ENCODE measurements at places on chromosomes 2 and 18.

DNA sequence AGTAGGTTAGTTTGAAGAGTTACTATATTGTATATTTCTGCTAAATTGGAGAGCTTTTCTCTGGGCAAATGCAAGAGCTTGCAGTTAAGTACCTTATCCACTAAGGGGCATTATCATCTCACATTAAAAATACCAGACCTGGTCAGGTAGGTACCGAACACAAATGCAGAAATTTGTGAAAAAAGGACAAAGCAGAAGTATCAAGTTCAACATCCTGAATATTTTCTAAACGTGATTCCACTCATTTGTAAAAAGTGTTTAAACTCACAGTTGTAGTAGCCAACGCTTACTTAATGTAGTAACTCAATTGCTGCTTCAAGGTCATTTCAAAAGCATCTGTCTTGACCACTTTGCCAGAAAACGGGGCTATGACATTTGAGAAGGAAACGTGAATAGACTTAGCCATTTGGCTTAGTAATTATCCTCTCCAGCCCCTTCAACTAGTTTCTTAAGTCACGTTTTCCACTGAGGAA lies 52.1 kb downstream of the CYRIA start:
- no peak for DNase-seq

- DNase-seq = no peak
Observed at GRCh38 chr2:177405029-177405692, 12.6 kb downstream of the AGPS start.

GRCh38 chr2:133124446-133124845 lies 443.8 kb downstream of the NCKAP5 start:
- DNase-seq = no peak

DNA sequence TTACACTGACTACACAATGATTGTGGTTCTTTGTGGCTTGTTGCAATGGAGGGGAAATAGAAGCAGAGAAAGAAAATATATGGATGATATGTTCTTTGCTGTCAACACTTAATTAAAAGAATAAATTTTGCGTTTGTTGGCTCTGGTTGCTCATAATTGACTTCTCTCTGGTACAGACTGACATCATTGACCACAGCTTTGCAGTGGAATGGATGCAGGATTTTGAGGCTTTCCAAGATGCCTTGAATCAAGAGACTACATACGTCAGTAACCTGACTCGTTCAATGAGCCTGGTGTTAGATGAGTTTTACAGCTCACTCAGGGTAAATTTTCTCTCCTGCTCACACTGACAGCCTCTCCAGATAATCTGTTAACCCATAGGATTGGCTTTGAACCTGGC lies 9.9 kb downstream of the GPN1 start:
- DNase-seq = no peak

- DNase-seq = no peak
Observed at GRCh38 chr2:227642656-227643055, 23.9 kb upstream of the SCYGR5 start.

- DNase-seq = no peak
Observed at GRCh38 chr18:67510831-67511230, 5.7 kb downstream of the DSEL start.

GRCh38 chr2:168589236-168590211 lies 133.5 kb downstream of the CERS6 start:
- no peak for DNase-seq

DNA sequence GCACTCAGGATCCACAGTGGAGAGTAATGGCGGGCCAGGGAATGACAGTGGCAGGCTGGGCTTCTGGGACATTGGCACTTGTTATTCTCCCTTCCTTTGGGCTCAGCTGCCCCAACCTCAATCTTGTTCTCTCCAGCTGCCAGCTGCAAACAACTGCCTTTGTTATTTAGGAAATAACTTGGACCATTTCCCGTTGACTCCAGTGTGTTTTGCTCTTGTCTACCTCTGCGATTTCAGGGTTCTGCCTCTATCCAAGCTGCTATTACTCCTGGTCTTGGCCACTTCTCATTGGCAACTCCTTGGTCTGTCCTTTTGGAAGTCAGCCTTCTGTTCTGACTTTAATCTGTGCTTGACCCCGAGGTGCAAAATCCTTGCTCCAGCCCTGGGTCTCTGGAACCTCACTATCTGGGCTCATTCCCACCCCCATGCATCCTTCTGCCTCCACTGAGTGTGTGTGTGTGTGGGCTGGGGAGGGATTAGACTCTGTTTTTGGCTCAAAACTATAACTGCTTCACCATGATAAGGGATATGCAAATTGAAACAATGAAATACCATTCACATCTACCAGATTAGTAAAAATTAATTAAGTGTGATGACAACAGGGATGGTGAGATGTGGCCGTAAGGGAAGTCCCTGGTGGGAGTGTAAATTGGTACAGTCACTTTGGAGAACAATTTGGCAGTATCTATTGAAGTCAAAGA lies 134.1 kb upstream of the CXCR4 start:
- DNase-seq = no peak

DNA sequence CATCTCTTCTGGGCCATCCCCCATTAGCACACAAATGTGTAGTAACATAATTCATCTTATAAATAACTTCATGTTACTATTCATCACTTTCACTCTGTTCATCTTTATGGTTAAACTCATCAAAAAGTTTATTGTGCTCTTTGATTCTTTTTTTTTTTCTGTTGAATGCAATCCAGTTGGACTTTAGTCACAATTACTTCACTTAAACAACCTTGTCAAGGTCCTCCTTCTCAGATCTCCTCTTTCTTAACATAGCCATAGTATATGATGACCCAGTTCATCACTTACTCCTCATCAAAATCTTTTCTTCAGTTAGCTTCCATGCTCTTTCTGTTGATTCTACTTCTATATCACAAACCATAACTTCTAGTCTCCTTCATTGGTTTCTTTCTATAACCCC lies 80.2 kb upstream of the ZC3H15 start:
- no peak for DNase-seq

DNA sequence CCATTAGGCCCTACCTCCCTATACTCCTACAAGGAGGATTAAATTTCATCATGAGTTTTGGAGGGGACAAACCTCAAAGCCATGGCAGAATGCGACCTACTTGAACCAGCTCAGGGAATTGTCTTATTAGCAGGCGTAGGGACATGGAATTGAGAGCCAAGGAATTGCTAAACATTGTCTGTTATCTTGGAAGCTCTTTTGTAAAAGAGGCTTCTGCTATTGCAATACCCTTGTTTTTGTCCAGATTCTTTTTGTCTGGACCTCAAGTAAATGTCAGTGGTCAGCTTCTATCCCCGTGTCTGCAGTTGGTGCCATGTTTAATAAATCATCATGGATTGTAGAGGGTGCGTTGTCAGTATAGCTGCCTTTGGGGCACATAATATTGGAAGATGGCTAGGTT lies 62.3 kb downstream of the RHBDD1 start:
- DNase-seq = no peak

DNA sequence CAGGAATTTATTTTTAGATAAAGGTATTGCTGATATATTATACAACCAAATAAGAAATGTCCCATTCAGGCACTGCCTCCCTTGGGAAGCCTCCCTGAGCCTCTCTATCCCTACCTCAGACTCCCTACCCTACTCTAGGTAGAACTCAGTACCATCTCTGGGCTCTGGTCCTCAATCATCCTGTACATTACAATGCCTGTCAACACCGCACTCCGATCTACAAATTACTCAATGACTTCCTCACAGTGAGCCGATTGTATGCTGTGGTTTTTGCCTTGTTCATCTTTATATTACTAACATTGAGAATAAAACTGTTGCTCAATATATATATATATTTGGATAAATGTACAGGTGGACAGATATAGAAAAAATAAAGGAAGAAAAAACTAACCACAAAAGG lies 207.5 kb downstream of the STK39 start:
- DNase-seq = no peak

DNA sequence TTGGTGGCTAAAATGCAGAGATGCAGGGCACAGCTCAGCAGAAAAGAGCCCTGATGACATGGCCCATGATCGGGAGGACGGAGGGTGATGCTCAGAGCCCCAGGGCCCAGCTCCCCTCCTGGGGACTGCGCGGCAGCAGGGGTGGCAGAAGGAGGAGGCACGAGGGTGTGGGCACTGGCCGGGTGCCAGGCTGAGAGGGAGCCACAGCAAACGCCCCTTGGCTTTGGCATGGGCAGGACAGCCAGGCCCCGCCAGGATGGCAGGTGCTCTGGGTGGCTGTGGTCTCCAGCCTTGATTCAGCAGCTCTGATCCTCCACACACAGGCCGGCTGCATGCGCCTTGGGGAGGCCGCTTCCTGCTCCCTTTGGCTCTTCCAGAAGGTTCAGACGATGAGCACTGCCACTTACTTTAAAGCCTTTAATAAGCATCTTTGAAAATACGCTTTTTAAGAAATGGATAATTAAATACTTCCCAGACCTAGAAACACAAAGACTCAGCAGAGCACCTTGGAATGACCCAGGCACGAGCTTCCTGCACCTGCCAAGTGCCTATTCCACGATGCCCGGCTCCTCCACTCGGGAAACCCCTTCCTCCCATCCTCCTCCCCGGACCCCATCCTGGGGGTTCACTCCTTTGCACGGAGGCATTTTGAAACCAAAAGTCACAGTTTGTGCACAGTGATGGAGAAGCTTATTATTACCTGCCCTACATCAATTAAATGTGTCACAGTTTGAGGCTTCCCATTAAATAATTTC lies 78.5 kb upstream of the SNTG2 start:
- no peak for DNase-seq

- no peak for DNase-seq
Observed at GRCh38 chr2:149383340-149383739, 53.0 kb downstream of the LYPD6 start.

GRCh38 chr2:62660582-62661262 lies 44.8 kb upstream of the EHBP1 start:
- no peak for DNase-seq

DNA sequence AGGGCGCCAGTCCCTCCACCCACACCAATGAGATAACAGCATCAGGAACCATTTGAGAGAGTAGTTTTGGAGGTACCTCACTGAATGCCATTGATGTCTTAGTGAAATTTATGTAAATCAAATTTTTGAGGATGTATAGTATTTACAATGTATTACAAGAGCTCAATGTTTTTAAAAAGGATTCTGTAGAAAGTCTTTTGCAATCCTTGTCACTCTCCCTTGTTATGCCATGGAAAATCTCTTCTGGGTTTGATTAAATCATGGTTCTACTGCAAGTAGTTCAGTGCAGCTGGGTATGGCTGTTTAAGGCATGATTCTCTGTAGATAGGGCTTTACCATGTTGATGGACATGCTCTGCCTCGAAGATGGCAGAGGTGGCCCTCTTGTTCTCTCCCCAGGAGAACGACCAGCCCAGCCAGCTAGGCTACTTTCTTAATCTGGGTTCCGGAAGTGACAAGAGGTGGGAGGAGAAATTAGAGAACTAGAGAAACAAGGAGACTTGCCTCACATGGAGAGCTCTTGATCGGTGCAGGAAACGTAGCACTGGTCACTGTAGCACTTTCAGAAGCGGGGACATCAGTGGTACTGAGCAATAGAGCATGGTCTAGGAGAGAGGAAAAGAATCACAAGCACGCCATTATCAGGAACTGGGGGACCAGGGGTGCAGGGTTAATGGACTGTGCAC lies 202.7 kb downstream of the CLIP4 start:
- no peak for DNase-seq

DNA sequence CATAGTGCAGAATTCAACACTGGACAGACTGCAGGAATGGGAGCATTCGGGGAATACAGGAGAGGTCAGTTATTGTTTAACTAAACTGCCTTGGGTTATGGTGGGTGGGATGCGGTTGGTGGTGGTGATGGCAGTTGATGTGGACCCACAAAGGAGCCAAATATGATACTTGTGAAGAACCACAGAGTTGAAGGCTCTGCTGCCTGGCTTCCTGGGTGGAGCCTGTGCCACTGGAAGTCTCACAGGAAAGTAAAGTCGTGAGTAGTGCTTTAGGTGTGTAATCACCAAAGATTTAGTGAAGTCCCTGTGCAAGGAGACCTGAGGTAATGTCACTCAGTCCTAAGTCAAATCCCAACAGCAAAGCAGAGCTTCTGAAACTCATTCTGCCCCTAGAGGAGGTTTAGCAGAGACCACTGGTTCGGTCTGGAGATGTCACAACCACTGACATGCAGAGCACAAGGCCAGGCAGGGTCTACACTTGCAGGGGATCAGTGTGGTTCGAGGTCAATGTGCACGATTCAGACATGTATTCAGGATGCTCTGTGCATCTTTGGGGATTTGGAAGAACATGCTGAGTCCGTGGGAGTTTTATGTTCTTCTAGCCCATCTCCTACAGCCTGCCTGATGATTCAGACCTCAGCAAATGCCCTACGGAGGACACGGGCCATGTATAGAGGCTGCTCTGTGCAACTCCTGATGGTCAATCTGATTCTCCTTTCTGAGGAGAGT lies 1150.9 kb downstream of the RPIA start:
- no peak for DNase-seq

DNA sequence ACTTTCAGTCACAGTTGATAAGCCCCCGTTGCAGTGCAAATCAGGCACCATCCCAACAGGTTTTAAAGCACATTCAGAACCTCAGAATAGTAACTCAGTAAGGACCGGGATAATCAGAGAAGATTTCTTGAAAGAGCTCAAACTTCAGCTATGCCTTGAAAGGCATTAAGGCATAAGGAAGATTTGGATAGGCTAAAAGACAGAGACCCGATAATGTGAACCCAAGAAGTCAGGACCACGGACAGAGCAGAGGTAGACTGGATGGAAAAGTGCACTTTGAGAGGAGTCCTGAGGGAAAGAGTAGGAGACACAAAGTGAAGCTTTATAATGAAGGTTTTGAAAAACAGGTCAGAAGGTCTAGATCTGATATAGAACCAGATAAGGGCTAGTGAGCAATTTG lies 36.9 kb upstream of the KLF7 start:
- no peak for DNase-seq

GRCh38 chr2:25692737-25693445 lies 19.5 kb upstream of the DTNB start:
- no peak for DNase-seq

GRCh38 chr18:28728891-28729290 lies 552.0 kb upstream of the CDH2 start:
- DNase-seq = no peak

GRCh38 chr18:23635283-23636070 lies 27.2 kb downstream of the ANKRD29 start:
- no peak for DNase-seq

- DNase-seq = no peak
Observed at GRCh38 chr18:10152475-10152874, 238.7 kb downstream of the VAPA start.

GRCh38 chr2:237207646-237208045 lies 122.0 kb downstream of the COPS8 start:
- no peak for DNase-seq

GRCh38 chr2:140348826-140349225 lies 1568.6 kb upstream of the NXPH2 start:
- DNase-seq = no peak

GRCh38 chr2:234111523-234111922 lies 61.0 kb downstream of the SPP2 start:
- DNase-seq = no peak
